Left cardiac atrium (tissue), 4 donors: ENCODE measurements at places on chromosomes 6 and 20. TPM values are rescaled to one million over a fixed set of nuclear protein-coding genes. Genes with fewer than 3 reads are reported as not detected.

The BCAS4 gene
- 3.3 TPM for total RNA-seq

The GINS1 gene
- 1.6 TPM for total RNA-seq

The SLC22A16 gene
- total RNA-seq: not detected

The COL21A1 gene
- 12.5 TPM for total RNA-seq

The RSPO4 gene
- total RNA-seq: 0.71 TPM

The PRPF6 gene
- 38.8 TPM for total RNA-seq

The TMEM244 gene
- not detected for total RNA-seq

The KIAA0408 gene
- 12.9 TPM for total RNA-seq

The OCSTAMP gene
- not detected for total RNA-seq

The SEMG1 gene
- total RNA-seq: not detected

The ADGRF5 gene
- 56.9 TPM for total RNA-seq

The CD93 gene
- 46.3 TPM for total RNA-seq

The FAM209B gene
- total RNA-seq: not detected

The ZC3H12D gene
- total RNA-seq: 0.47 TPM

The HLA-DQB2 gene
- total RNA-seq: 1.3 TPM

The LHFPL5 gene
- not detected for total RNA-seq

The PRL gene
- total RNA-seq: not detected

The RNF144B gene
- 20.0 TPM for total RNA-seq

The CST5 gene
- total RNA-seq: not detected

The CALHM6 gene
- total RNA-seq: 3.9 TPM

The HLA-DMB gene
- 15.8 TPM for total RNA-seq

The MLN gene
- not detected for total RNA-seq

The MYCT1 gene
- total RNA-seq: 13.9 TPM

The KCNK5 gene
- total RNA-seq: 0.76 TPM

The DYNLT1 gene
- 73.6 TPM for total RNA-seq

The ASF1A gene
- 17.1 TPM for total RNA-seq

The MUC22 gene
- total RNA-seq: not detected

The SDC4 gene
- total RNA-seq: 51.4 TPM

The GSTA2 gene
- total RNA-seq: not detected

The OPRM1 gene
- total RNA-seq: not detected

The RRAGD gene
- total RNA-seq: 99.6 TPM

The ESF1 gene
- 11.6 TPM for total RNA-seq

The CST1 gene
- not detected for total RNA-seq

The ECT2L gene
- total RNA-seq: 0.62 TPM

The PTCRA gene
- total RNA-seq: not detected

The GJA10 gene
- total RNA-seq: not detected

The F13A1 gene
- 371 TPM for total RNA-seq

The CCN6 gene
- total RNA-seq: not detected

The ANGPT4 gene
- 0.27 TPM for total RNA-seq

The CAGE1 gene
- total RNA-seq: not detected

The SCAND1 gene
- total RNA-seq: 41.0 TPM

The TRAPPC3L gene
- 0.24 TPM for total RNA-seq

The BPHL gene
- total RNA-seq: 13.6 TPM
